Epithelial cell of proximal tubule (primary cell): ENCODE measurements at places on chromosomes 16 and 17.

DNA sequence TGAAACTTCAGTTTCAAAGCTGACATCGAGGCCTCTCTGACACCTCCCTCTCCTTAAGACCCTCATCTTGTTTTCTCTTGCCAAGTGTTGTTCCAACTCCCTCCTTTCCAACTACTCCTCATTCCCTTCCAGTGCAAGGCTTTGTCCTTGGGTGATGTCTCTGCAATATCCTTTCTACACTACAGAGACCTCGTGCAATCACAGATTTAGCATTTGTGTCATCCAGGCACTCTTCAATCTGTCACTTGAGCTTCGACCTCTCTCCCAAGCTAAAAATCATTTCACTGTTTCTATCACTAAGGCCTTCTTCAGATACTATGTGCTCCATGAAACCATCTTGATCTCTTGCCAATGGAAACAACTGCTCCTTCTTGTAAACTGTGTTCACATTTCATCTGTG lies 31.6 kb downstream of the TEKT3 start:
- no peak for DNase-seq

- DNase-seq = no peak
These were observed 3.4 kb downstream of the RAPGEFL1 start for GRCh38 chr17:40180694-40181093.

- DNase-seq = no peak
These were observed 42.2 kb downstream of the ABAT start for GRCh38 chr16:8716592-8716991.

DNA sequence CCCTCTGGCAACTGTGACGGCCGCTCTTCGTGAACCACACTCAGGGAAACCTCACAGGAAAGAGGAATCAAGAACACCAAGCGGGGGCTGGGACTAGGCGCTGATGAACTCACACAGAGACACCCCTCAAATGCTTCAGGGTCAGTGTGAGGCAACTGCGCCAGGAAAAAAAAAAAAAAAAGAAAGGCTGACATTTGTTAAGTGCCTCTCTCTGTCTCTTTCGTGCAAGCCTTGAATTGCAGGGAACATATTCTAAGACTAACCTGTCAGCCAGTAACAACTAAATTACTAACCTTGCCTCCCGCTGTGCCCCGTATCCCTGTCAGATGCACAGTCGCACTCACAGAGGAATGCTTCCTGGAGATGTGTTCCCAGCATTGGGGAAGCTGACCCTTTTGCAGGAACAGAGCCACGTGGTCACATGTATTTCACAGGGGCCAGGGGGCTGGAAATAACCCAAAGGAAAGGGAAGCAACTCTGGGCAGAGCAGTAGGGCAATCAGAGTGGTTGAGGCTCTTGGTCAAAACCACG lies 247.8 kb downstream of the XYLT1 start:
- DNase-seq = no peak

- DNase-seq = no peak
These were observed 32.4 kb downstream of the SNX11 start for GRCh38 chr17:48139944-48140343.

DNA sequence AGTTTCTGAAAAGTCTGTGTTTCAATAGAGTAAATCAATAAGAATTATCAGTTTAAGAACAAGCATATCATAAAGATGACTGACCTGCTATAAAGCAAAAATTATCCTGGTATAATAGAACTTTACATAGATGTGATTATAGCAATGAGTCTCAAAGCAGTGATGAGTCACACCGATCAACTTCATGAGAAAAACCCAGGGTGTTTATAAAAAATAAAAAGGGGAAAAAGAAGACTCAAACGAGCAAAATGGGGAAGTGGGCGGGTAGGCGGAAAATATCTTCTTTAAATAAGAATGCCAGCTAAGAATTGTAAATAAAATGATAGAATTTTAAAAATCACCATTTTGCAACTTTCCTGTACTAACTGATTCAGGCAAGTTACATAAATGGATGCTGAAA lies 46.8 kb downstream of the BRIP1 start:
- no peak for DNase-seq

- no peak for DNase-seq
These were observed 171.6 kb downstream of the CDH11 start for GRCh38 chr16:64950262-64950661.

- no peak for DNase-seq
These were observed 154.4 kb downstream of the TANC2 start for GRCh38 chr17:63120406-63120805.

GRCh38 chr17:78780335-78780734 lies 1.7 kb downstream of the CYTH1 start:
- no peak for DNase-seq

GRCh38 chr16:799111-799947 lies 1.2 kb downstream of the GNG13 start:
- no peak for DNase-seq

DNA sequence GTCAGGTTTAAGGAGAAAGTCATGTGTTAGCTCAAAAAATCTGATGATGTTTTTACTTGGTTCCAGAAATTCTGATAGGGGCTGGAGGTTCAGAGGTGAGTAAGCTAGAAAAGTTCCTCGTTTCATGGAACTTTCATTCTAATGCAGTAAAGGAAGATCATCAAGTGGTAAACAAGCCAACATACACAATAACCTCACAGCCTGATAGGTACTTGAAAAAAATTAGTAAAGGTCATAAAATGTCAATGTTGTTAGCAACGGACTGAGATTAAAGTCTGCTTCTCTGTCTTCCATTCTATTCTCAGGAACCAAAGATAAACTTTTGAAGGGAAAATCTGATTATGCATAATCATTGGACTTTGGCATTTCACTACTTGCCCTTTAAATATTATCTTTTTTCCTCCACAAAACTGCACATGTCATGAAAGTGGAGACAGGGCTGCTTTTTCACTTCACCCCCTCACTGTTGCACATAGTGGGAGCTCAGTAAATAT lies 165.4 kb upstream of the MAF start:
- no peak for DNase-seq

DNA sequence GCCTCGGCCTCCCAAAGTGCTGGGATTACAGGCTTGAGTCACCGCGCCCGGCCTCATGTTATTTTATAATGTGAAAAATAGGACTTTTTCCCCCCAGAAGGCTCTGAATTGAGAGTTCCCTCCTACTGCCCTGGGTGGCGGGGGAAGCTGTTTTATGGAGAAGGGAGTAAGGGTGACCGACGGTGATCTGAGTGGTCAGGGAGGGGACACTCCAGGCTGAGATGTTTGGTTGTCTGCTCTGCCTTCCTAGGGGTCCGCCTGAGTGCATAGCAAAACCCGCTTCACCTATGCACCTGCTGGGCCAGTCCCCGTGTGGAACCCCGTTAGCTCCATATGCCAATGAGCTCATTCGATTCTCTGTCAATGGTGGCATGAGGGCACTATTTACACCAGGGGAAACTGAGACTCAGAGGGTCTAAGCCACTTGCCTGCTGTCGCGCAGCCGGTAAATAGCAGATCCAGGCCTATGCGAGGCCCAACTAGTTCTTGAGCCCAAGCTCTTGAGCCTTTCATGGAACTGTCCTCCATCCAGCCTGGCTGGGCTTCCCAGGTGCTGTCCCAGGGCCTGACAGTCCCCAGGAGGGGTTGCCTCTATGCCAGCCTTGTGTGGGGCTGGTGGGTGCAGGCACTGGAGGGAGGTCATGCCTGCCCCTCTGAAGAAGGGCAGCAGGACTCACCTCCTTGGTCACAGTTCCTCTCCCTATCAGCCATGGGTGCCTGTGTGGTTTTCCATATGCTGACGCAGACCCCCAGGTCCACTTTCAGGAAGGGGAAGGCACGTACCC lies 1.7 kb upstream of the GJD3 start:
- no peak for DNase-seq

- no peak for DNase-seq
These were observed 19.9 kb upstream of the C16orf78 start for GRCh38 chr16:49353680-49354079.

DNA sequence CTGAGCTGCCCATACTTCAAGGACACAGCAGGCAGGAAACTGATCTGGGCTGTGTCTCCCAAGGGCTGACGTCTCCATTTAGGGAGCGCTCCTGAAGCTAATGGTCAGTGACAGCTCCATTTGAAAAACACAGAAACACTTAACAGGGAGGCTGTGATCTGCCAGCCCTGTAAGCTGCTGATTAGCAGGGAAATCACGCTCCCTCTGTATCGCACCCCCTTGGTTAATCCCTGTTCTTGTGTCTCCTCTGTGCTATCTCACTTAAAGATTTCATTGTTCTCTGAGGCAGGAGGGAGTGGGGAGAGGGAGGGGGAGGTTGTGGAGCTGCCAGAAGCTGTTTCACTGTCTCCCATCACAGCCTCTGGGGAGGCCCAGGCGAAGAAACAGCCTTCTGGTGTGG lies 47.4 kb upstream of the CACNG3 start:
- DNase-seq = no peak

GRCh38 chr17:27157898-27158297 lies 136.0 kb upstream of the WSB1 start:
- DNase-seq = no peak

GRCh38 chr16:19522760-19523159 lies 862 bp upstream of the GDE1 start:
- no peak for DNase-seq

- no peak for DNase-seq
These were observed 15.2 kb downstream of the CLTC start for GRCh38 chr17:59634632-59635541.

DNA sequence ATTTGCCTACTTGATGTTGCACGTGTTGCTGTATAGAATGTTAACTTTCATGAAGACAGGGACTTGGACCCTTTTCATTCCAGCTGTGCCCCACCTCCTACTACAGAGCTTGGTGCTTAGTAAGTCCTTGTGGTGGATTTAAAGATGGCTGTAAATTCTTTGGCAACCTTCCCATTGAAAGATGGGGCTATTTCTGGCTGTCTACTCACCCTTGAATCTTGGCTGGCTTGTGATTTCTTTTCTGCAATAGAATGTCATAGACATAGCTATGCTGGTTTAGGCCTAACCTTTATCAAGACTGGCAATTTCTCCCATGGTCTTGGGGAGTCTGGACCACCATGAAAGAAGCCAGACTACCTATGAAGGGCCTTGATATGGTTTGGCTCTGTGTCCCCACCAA lies 59.0 kb downstream of the ACSM2A start:
- no peak for DNase-seq

DNA sequence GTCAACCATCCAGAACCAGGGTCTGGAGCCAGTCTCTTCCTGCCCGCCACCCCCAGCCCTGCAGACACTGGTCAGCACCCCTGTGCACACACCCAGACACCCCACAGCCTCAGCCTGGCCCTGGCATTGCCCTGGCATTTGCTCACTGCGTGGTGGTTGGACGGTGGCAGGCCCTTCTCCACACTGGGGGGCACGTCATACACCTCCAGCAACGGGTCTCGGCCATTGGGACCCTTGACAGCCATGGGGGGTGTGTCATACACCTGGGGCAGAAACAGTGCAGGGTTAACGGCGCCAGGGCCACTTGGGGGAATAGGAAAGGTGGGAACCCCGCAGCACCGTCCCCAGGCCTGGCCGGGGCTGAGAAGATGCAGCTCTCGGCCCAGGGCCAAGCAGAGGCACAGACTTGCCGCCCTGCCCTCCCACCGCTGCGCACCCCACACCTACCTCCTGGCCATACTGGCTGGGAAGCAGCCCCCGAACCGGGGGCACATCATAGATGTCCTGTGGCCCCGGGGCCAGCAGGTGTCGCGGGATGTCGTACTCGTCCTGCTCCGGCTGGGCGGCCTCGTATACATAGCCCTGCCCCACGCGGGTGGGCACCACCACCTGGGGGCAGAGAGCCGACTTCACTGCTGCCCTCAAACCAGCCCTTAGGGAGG lies 14.6 kb downstream of the BCAR1 start:
- DNase-seq = no peak

DNA sequence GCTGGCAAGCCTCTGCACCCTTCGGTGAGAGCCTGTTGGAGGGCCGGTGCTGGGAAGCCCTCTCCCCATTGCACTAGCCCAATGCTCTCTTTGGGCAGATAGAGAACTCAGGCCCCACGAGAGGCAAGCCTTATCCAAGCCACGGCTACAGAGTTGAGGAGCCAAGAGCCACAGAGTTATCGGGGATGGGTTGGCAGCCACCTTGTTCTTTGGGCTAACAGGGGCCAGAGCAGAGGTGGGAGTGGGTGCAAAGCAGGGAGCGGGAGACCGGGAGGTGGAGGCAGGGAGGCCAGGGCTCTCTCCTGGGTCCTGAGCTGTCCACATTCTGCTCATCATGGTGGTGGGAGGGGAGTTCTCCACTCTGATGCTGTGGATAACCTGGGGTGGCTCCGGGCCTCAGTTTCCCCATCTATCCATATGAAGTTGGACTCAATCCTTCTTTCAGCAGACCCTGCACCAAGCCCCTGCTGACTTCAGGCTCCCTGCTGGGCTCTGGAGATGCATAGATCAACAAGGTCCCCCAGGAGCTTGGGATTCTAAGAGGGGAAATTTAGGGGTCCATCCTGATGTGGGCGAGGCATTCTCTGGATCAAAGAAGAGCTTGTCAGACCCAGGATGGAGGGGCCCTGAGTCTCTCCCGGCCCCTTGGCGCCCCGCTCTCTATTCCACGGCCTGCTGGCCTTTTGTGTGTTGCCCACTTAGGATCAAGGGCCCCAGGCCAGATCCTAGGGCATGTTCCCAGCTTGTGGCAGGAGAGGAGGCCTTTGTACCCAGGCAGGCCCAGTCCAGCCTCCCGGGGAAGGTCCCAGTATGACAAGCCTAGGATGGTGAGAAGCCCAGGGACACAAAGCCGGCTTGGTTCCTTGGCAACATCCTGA lies 557 bp upstream of the CX3CL1 start:
- DNase-seq = no peak

DNA sequence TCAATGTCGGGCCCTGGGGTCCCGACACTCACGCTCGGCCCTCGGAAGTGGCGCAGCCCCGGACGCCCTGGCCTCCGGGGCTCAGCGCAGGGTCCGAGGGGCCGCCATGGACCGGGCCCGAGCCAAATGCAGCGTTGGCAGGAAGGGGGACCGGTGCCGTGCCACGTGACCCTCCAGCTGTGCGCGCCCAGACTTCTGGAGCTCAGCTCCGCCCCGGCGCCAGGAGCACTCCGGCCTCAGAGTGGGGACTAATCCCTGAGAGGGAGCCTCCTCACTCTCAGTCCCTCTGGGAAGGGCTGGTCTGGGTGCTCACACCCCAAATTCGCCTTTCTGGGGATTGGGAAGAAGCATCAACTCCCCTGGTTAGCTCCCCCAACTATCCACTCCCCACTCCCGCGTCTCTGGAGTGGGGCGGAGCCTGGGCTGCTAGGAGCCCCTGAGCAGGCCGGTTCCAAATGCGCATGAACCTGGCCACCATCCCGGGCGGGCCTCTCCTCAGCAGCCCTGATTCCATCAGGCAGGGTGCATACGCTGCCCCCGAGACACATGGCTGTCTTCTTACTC lies at the start of gene B3GNT9:
Gene B3GNT9 (minus strand): TSS at position 166 of the 564 bp plus-strand sequence. CDS start 513 bp downstream, outside the sequence.
- no peak for DNase-seq

DNA sequence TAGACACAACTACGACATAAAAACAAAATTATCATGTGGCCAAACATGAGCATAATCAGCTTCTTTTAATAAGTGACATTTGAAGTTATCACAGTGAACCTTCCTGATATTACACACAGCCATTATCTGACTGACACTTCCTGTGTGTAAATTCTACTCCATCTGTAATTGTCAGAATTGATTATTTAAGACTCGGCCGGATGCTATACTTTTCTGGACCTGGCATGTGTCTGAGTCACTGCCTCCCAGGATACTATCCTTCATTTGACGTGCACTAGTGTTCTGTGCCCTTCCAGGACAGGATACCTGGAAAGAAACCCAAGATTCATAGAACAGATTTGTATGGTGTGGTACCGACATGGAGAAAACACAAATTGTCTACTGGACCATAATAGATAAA lies 242.0 kb downstream of the HS3ST3A1 start:
- DNase-seq = no peak

- DNase-seq = no peak
These were observed 1.0 kb downstream of the MYLK3 start for GRCh38 chr16:46746821-46747776.

GRCh38 chr16:73176577-73177013 lies 128.7 kb upstream of the ZFHX3 start:
- DNase-seq = no peak
